ENCODE measurements at places on chromosomes 16 and 17.

GRCh38 chr16:23158114-23158513 lies 8.9 kb upstream of the USP31 start:
- no peak for DNase-seq

DNA sequence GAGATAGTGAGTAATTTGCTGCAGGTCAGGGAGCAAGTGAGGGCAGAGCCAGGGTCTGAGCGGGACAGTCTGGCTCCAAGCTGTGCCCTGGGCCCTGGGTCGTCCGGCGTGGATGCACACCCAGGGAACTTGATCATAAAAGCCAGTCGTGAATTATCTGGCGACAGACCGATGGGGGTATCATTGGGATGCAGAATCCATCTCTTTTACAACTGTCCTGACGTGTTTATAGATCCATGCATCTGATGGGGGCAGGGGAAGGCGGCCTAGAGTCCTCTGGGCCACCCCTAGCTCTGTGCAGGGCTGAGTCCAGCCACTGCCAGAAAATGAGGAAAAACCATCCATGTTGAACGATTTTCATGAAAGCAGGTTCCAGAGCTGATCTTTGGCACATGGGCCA lies 332.8 kb downstream of the C16orf95 start:
- no peak for DNase-seq

DNA sequence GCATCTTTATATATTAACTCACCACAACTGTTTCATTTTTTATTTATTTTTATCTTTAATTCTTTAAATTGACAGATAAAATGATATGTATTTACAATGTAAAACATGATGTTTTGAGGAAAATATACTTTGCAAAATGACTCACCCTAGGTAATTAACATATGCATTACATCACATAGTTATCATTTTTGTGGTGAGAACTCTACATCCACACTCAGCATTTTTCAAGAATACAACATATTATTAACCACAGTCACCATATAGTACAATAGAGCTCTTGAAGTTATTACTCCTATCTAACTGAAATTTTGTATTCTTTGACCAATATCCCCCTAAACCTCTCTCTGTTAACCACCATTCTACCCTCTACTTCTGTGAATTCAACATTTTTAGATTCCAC lies 194.7 kb upstream of the KIF2B start:
- DNase-seq = no peak

DNA sequence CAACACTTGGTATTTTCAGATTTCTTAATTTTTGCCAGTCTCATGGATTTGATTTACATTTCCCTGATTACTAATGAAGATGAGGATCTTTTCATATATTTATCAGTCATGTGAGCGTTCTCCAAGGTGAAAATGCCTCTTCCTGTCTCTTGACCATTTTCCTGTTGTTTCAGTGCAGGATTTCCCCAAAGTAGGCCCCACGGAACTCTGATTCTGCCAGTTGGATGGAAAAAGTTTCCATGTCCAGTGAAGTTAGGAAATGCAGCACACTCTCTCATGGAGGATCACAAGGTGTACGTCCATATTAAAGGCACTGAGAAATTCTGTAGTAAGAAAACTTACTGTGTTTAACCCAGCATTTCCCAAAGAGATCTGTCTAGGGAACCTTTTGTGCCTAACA lies 16.5 kb upstream of the LIMD2 start:
- no peak for DNase-seq

DNA sequence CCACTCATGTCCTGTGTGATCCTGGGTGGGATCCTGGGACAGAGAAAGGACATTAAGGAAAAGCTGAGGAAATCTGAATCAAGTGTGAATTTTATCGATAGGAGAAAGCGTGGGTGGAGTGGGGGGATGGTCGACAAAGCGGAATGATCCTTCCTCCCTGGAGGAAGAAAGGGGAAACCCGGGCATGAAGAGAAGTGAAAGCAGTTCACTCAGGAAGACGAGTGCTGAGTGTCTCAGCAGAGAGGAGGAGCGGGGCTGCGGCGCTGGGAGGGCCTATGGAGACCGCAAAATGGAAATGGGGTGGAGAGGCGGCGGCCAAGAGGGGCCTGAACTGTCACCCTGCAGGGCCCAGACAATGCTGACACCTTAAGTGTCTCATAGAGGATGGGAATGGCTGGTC lies 8.7 kb downstream of the ZDHHC7 start:
- no peak for DNase-seq

GRCh38 chr17:78401891-78402290 lies 23.4 kb downstream of the PGS1 start:
- DNase-seq = no peak

DNA sequence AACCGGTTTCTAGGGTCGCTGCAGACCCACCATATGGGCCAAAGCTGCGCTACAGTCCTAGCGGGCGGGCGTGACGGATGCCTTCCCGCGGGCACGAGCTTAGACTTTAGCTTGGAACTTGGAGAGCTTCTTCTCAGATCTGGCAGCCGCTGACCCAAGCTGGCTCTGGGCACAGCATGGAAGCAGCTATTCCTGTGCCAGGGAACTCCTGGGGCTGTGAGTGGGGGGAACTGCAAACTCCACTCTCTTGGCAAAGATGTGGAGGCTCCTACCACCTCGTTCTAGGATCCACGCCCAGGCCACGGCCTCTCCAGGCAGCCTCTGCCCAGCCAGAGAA lies 8.8 kb downstream of the FAAP100 start:
- no peak for DNase-seq

DNA sequence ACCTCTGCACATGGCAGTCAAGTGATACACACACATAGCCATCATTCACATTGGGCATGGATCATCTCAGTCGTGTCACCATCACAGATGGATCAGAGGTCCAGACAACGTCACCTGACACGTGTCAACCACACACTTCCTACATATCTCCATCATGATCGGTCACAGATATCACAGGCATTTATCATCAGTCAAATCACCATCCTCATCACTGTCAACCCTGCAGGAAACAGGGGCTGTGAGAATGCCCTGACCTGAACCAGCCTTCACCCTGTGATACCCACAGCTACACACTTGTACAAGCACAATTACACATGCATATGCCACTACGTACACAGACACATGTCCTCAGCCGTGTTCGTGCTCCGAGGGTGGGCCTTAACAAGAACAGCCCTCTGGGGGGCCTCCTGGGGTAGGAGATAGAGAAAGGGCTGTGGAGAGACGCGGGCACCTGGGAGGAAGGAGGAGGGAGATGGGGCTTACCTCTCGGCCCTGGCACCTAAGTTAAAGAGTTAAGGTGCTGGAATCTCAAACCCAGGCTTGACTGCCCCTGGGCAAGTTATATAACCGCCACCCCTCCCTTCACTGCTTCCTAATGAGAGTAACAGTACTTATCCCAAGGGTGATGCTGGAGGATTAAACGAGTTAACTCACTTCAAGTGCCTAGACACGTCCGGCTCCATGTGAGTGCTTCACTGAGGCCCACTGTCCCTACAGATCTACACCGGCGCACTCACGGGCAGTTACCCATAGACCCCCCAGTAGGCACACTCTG lies 1.1 kb downstream of the SLC12A4 start:
- peak; percentile 62 for DNase-seq

DNA sequence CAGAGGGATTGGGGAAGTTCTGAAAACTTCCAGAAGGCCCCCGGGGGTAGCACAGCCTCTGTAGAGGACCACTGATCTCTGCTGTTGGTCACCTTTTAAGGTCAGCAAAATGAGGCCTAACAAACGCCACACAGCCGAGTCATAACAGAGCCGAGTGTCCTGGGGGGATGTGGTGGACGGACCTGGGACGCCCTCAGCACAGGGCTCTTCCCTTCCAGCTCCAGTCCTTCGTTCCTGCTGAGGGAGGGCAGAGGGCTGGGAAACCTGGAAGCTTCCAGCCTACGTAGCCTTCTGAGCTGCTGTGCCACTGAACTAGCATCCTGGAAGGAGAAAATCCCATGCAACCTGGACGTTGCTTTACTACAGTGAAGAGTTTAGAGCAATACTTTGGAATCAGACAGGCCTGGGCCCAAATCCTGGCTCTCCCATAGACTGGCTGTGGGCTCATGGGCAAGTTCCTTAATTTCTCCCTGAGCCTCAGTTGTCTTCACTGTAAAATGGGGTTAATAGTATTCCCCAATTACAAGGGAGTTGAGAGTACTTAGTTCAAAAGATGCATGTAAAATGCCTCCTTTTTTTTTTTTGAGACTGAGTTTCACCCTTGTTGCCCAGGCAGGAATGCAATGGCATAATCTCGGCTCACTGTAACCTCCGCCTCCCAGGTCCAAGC lies 34.4 kb upstream of the ZCCHC14 start:
- no peak for DNase-seq

GRCh38 chr16:30143347-30143702 lies 20.3 kb upstream of the MAPK3 start:
- no peak for DNase-seq

DNA sequence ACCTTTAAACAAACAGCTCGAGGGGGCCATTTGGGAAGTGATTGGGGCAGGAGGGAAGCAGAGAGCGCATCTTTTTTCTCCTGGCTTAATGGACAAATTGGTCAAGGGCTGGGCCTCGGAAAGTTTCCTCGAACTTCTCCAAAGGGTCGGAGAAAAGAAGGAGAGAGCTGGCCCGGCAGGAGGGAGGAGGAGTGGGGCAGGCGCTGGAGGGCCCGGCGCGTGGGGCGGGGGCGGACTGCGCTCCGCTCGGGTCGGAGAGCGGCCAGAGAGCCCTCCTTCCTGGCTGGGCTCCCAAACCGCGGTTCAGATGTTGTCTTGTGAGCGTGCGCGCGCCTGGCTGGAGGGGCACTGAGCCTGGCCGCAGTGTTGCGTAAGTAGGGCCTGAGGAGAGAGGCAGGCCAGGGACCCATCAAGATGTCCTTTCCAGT lies 1.2 kb downstream of the MMP2 start:
- DNase-seq = no peak

- DNase-seq = peak; percentile 94
Observed at GRCh38 chr17:4945176-4945943, 3.0 kb downstream of the PFN1 start.

DNA sequence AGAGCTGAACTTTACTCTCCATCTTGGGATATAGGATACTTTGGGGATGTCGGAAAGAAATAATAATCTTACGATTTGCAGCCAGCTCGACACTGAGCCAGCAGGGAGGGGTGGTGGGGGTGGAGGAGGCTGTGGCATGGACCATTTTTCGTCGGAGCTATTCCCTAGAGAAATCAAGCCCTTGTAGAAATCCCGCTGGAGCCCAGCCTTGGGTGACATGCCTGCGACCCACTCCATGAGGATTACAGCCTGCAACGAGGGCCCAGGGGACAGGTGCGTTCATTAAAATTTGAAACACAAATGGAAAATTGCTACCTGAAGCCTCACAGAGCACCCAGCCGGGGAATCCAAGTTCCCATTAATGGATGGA lies 82.8 kb upstream of the GSE1 start:
- no peak for DNase-seq

DNA sequence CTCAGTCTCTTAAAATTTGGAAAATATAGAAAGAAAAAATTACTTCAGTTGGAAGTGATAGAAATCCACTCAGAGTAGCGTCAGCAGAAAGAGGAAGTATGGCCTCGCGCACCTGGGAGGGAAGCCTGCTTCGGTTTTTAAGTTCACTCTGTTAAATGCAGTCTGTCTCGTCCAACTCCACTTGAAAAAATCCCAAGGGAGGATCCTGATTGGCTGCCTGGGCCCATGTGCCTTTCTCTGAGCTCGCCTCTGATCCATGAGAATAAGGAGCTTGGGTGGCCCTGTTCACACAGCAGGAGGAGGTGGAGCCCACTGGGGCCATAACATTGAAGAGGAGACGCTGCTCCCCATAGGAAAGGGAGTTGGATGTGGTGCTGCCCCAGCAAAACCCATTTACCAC lies 40.7 kb downstream of the DNAJA2 start:
- DNase-seq = no peak

Data from activated CD4-positive, alpha-beta memory T cell treated with anti-CD3 and anti-CD28 coated beads for 36 hours (primary cell).